ENCODE measurements at places on chromosomes 7 and 10.

GRCh38 chr7:91325726-91326125 is 61.5 kb downstream of the FZD1 start:
- DNase-seq = no peak

- DNase-seq = no peak
Measured at GRCh38 chr10:130194194-130194990, 58.2 kb downstream of the GLRX3 start.

DNA sequence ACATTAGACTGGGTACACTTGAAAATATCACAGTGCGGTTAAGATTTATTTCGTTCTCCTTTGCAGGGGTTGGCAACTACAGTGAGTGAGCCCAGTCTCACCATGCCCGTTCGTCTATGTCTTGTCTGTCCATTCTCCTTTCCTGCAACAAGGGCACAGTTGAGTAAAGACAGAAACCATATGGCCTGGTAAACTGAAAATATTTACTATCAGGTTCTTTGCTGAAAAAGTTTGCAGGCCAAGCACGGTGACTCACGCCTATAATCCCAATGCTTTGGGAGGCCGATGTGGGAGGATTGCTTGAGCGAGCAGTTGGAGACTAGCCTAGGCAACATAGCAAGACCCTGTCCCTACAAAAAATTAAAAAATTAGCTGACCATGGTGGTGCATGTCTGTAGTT is 11.4 kb upstream of the KCTD7 start:
- DNase-seq = no peak

DNA sequence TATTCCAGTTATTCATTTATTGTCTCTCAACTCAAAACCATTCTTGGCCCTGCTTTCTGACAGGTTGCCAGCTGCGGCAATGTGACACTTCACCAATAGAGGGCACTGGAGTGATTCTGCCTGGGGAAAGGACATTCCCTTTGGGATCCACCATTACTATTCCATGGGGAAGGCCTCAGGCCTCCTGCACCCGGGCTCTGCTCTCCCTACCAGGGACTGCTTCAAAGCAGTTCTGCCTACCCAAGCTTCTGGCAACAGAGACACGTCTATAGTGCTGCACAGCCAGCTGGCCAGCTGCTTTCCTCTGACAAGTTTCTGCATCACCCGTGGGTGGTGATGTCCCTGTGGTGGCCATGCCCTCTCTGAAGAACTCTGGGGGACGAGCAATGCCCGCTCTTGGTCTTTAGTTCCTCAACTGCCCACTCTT is 163.8 kb downstream of the ELMO1 start:
- peak; percentile 64 for DNase-seq

GRCh38 chr10:119361037-119361436 is 153.7 kb downstream of the GRK5 start:
- no peak for DNase-seq

GRCh38 chr10:30542001-30542894 is 87.3 kb downstream of the LYZL2 start:
- DNase-seq = no peak

GRCh38 chr10:33334153-33334804 is at the start of gene NRP1:
Gene NRP1, minus strand, starts transcription at chr10:33334667. Its CDS starts 285 bp downstream, at chr10:33334382.
- peak; percentile 28 for DNase-seq
